ENCODE measurements at places on chromosomes 6 and 20.

DNA sequence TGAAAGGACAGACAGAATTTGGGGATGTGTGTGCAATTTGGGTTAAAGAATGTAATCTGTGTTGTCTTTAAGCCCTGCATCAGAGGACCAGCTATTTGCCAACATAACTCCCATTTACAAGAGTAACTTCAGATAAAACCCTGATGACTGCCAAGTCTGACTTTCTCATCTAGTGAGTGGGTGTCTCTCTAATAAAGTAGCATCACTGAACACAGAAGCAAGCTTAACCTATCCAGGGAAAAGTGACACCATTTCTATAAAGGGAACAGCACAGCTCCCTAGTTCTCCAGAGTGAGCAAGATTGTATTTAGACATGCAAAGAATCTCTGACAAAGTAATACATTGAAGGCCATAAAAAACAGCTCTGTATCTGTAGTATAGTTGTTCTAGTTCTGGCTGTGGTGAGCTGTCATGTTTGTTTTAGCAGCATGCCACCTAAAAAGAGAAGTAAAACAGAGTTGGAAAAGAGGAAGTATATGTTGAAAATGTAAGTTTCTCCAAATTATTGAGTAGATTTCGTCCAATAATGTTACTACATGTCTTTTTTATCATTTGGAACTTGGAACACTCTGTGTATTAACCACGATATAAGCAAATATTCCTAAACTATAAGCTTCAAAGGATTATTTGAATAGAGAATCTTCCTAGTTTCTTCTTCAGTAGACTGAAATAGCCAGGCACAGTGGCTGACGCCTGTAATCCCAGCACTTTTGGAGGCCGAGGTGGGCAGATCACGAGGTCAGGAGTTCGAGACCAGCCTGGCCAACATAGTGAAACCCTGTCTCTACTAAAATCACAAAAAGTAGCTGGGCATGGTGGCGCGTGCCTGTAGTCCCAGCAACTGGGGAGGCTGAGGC lies 8.8 kb upstream of the PIM1 start:
- DNase-seq, result no peak

- DNase-seq, result no peak
Observed at GRCh38 chr20:59149678-59150504, 13.7 kb upstream of the ZNF831 start.

DNA sequence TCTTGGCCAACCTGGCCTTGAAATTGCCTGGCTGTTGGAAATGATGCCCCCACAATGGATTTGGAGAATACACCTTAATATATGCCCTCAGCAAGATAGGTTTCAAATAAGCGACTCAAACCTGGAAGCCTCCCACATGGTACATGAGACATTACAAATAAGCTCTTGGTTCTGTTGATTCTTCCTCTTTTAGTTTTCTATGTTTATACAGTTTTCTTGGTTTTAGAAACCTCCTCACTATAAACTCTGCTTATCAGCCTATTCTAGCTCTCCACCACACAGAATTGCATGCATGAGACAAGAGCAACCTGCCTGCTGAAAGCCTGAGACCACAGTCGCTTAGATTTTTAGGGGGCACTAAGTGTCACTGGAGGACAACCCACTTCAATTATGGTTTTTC lies 108.8 kb upstream of the PREP start:
- DNase-seq, result no peak

GRCh38 chr20:3158968-3159431 lies 665 bp downstream of the FASTKD5 start:
- no peak for DNase-seq

- peak; percentile 27 for DNase-seq
Observed at GRCh38 chr6:13488015-13488895, 855 bp upstream of the GFOD1 start.
